NCI-H1105 (cell line): ENCODE measurements at places on chromosomes 16 and 17.

DNA sequence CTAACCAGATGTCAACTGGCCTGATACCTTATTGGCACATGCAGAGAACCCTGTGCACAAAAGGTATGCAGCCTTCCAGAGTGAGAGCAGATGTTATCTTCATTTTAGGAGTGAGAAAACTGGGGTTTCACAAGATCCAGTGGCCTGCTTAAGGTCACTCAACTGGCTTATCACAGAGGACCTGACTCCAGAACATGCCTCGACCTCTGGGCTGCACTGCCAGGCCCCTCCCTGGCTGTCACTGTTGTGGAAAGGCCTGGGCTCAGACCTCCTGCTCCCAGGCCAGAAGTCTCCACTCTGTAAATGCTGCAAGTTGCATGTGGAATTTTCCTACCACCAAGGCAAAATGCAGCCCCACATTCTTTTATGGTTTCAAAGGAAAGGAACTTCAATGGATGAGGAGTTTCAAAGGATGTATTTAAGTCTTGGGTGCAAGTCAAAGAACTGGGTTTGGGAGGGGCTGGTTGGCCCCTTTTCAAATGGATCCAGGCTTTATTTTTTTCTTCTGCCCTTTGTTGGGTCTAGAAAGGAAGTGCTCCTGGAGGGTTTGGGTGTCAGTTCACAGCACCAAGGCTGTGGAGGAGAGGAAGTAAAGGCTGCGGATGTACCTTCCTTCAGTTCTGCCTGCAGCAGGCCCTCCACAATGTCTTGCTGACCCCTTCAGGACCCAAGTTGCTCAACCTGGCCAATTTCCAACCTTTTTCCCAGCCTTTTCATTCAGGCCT is 30.4 kb upstream of the SMPD3 start:
- DNase-seq = no peak

GRCh38 chr17:43388359-43389045 is 10.3 kb upstream of the ARL4D start:
- peak; percentile 68 for DNase-seq

DNA sequence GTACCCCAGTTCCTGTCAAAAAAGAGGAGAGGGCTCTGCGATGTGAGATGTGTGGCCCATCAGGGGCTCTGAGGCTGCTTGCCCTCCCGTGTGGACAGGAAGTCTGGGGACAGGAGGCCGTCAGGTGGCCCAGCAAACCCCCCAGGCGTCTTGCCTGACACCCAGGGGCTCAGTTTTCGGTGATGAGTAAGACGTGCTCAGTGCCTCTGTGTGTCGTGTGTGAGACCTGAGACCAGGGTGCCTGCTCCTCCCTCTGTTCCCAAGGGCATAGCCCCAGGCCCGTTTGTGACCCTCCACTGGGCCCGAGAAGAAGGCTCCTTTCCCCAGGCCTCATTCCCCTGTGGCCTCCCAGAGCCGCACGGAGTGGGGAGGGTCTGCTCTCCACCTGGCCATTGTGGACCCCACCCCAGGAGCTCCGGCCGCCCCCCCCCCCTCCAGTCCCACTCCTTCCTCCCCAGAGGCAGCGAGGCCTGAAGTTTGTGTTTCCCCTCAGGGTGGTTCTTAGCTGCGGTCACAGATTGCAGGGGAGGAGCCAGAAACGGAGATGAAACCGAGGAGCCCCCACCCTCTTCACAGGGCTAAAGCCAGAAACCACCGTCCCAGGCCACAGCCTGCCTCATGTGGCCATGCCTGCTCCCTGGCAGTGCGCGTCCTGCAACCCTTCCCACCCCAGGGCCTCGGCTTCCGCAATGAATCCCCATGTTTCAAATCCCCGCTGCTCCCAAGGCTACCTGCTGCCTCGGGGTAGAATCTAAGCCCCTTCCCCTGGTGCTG is 4.9 kb upstream of the ACTG1 start:
- no peak for DNase-seq

GRCh38 chr16:53611179-53611696 is 92.4 kb downstream of the RPGRIP1L start:
- no peak for DNase-seq

DNA sequence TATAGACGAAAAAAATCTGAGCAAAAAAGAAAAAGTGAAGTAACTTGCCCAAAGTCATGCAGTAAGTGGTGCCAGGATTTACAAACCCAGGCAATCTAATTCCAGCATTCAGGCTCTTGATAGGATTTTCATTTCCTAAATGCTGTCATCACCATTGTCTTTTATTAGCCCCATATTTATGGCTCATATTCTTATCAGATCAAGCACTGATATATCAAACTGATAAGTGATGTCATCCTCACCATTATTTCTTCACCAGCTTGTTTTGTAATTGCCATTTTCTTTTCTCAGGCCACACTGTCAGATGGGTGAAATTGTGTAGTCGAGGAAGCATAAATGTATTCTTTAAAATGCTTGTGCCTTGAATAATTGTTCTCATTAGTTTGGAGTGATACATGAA is 1.3 kb downstream of the RAD51C start:
- no peak for DNase-seq

DNA sequence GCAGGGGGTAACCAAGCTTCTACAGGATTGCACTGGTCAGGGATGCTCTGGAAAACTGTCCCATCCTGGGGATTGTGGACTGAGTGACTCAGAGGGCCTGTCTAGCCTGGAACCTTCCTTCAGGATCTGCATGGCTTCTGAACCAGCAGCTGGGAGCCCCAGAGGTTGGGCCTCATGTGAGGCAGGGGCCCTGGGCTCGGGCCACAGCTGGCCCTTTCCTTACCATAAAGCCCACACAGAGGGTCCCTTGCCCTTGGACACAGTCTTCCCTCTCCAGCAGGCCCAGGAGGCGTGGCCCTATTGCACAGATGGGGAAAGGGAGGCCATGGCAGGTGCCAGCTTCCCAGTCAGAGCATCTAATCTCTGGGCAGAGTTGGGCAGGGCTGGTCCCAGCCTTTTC is 30.5 kb downstream of the ADCY7 start:
- no peak for DNase-seq

GRCh38 chr16:1781758-1782407 is 488 bp downstream of the SPSB3 start:
- no peak for DNase-seq

DNA sequence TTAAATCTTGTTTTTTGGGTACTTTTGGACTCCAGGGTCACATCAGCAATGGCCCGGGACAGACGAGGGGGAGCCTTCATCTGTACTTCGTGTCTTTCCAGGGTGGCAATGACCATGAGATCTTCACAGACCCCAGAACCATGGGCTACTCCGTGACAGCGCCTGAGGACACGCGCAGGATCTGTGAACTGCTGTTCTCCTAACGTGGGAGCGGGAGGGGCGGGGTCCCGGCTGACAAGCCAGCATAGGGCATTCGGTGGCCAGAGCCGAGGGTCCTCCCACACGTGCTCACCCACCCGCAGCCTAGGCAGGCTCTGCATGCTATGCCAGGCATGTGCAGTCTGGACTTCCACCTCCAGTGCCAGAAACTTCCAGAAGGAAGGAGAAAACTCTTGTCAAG is 21.2 kb downstream of the CARHSP1 start:
- DNase-seq = no peak

DNA sequence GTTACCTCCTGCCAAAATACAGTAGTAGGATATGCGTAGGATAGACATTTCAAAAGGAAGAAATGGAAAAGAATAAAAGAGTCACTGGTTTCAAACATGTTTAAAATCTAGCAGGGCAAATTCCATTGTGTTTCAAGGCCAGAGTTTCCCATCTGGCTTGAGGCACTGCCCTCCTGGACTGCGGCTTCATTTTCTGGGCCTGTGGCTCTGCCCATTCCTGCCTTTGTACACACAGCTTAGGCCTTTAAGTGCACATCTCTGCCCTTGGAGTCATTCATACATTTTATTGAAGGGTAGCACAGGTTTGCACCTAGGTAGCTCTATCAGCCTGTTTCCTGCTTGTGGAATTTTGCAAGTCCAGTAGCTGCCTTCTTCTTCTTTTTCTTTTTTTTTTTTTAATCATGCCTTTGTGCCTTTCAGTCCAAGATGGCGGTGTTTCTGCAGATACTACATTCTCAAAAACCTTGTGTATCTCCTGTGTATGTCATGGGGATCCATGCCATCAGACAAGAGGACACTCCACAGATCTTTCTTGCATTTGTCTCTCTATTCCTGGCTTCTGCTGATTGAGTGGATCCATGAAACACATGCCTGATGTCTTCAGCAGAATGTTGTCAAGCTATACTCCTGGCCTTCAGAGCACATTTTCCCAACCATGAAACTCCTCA is 282.9 kb downstream of the BCAS3 start:
- DNase-seq = no peak

GRCh38 chr16:66318505-66318904 is 48.0 kb upstream of the CDH5 start:
- no peak for DNase-seq

DNA sequence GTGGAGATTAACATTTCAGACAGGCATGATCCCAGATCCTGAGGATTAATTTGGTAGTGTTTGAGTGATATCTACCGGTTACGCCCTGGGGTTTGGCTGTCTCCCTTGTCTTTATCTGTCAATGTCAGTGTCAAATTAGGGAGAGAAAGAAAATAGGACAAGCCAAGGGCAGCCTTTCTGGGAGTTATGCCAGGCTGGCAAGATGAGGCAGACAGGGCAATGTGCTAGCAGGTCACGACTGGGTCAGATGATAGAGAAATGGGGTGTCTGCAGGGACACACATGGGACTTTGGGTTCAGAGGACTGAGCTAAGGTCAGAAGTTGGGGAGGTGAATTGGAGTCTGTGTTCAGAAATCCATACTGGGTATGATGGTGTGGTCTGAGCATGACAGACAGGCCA is 27.4 kb upstream of the LYRM9 start:
- no peak for DNase-seq

GRCh38 chr17:45225964-45226530 is 4.4 kb downstream of the FMNL1 start:
- DNase-seq = no peak

GRCh38 chr17:2943981-2944380 is 119.4 kb downstream of the OR1D5 start:
- DNase-seq = no peak

GRCh38 chr17:37502009-37502936 is 12.6 kb downstream of the DUSP14 start:
- no peak for DNase-seq

DNA sequence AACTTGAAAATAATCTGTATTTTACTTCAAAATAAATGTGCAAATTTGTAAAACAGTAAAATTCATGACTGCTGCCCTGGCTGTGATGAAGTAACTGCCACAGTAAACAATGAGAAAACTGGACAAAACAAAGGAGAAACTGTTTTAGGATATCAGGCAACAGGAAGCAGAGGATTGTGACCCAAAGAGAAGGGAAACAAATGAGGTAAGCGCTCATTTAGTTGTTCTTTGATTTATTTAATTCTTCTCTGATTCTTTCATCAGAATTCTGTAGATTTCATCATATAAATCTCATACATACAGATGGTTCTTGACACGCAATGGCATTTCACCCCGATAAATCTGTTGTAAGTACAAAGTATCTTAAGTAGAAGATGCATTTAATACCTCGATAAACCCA is 198.1 kb upstream of the AXIN2 start:
- no peak for DNase-seq

- DNase-seq = no peak
Observed at GRCh38 chr17:10907370-10907769, 69.5 kb upstream of the PIRT start.

DNA sequence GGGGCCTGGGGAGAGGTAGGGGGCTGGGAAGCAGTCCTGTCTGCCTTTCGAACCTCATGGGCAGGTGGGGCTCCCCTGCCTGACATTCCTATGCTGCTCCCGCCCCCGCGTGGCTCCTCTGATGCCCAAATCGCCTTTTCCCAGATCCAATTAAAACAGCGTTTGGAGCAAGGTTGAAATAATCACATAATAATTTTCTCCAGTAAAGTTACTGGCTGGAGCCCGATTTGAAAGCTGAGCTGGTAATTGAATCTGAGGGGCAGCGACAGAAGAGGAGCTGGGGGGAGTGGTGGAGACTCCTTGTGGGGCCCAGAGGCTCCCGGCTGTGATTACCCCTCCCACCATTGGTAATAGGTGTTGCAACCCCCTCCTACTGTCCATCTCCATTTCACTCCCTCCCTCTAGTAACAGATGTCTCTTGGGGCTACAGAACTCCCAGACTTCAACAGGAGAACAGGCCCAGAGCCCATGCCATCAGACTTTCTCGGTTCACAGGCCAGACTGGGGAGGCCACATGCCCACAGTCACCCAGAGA is 38.9 kb upstream of the C1QL1 start:
- DNase-seq = no peak

DNA sequence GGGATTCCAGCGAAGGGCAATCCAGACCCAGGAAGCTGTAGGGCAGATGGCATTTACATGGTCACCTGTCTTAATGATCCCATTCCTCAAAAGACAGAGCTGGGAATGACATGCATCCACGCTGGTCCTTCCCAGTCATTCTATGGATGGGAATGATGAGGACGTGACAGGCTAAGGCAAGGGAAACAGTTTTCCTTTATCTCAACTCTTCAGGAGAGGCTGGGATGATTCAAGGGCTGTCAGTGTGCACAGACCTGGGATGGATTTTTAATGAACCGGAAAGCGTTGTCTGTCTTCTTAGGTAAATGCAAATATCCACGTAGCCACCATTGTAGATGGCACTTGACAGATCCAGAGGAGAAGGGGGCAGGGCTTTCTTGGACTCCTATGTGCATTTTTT is 483.2 kb upstream of the EEF2KMT start:
- DNase-seq = no peak

DNA sequence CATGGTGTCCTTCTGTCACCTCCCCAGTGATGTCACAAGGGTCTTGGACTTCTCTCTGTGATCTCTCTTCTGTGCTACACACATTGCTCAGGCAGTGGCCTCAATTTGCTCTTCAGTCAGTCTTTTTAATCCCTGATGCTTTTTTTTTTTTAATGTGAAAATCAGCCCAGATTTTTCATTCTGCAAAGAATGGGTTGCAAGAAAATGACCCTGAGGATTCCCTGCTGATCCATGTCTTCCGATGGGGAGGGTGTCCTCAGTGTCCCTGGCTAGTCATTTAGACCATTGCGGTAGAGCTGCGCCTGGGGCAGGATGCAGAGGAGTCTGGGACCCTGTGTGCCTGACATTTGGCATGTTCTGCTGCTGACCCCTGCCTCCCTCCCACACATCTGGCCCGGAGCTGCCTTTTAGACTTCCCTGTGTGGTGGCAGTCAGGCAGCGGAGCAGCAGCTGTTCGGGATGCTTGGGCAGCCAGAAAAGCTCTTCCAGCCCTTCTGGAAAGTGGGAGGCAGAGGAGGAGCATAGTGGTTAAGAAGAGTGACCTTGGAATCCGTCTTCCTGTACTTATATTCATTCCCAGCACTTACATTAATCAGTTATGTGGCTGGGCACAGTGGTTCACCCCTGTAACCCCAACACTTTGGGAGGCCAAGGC is 12.3 kb downstream of the GPT2 start:
- DNase-seq = no peak

DNA sequence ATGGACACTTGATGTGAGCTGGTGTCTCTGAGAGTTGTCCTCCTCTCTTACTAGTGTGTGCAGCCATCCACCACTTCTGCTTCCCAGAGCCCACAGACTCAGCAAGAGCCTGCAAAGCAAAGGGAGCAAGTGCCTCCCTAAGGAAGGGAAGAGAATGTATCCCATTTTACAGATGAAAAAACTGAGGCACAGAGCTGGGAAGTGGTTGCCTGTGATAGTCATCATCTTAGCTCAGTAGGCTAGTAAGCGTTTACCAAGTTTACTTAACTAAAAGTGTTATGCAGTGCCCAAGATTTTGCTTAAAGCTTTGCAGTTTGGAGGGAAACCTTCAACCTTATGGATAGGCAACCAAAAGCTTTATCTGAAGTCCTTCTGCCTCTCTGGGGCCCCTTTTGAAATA is 23.0 kb upstream of the EFCAB13 start:
- DNase-seq = no peak

- DNase-seq = no peak
Observed at GRCh38 chr17:78596871-78597764, 19.9 kb upstream of the DNAH17 start.
